ENCODE measurements at places on chromosomes 4 and X.

- DNase-seq = no peak
Measured at GRCh38 chr4:143399113-143399949, 62.7 kb downstream of the GAB1 start.

- DNase-seq = no peak
Measured at GRCh38 chr4:155249016-155249566, 40.7 kb downstream of the NPY2R start.

- no peak for DNase-seq
Measured at GRCh38 chr4:98673288-98673644, 14.9 kb upstream of the TSPAN5 start.

DNA sequence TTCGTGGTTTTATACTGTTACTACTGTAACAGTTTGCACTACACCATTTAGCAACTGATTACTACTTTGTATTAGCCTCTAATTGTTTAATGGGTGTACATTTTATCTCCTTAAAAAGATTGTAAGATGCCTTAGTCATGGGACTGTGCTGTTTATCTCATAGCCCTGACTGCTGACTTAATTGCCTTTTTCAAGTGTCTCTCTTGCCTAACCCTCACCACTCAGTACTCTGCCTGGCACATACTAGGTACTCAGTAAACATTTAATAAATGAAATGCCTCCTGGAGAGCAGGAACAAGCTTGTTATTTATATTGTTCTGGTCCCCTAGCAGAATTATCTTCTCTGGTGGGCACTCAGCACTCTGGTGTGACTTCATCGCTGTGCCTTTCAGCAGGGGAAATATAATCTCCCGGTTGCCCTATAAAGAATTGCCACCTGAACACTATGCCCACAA, 1.7 kb upstream of the STIM2 start:
- no peak for DNase-seq

DNA sequence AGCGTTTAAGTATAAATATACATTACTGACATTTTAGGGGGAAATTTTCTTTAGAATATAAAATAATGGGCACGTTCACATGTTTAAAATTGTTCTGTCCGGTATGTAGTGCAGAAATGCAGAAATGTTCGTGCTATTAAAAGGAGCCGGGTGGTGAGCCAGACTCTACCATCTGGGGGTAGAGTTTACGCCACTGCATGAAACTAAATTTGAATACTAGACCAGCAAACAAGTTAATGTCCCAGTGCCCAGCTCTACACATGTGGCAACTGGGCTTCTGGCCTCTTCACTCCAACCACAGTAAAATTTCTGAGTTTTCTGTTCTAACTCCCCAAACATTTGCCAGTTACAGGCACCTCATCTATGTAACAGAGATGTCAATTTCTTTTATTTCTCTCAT, 1453.3 kb upstream of the TENM3 start:
- DNase-seq = no peak

- no peak for DNase-seq
Measured at GRCh38 chr4:30854531-30854930, 134.4 kb downstream of the PCDH7 start.

DNA sequence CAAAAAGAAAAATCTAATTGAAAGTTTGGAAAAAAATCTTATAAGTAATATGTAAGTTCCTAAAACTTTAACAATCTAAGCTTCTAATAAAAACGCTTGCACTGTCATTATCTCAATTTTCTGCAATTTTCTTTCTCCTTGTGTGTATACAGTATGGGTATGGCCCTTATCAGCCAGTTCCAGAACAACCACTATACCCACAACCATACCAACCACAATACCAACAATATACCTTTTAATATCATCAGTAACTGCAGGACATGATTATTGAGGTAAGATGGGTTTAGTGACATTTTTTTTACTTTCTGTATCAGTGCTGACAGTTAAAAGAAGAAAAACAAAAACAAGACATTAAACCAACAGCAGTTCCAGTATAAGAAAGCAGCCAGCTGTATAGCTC, 4.9 kb downstream of the STATH start:
- DNase-seq = no peak

DNA sequence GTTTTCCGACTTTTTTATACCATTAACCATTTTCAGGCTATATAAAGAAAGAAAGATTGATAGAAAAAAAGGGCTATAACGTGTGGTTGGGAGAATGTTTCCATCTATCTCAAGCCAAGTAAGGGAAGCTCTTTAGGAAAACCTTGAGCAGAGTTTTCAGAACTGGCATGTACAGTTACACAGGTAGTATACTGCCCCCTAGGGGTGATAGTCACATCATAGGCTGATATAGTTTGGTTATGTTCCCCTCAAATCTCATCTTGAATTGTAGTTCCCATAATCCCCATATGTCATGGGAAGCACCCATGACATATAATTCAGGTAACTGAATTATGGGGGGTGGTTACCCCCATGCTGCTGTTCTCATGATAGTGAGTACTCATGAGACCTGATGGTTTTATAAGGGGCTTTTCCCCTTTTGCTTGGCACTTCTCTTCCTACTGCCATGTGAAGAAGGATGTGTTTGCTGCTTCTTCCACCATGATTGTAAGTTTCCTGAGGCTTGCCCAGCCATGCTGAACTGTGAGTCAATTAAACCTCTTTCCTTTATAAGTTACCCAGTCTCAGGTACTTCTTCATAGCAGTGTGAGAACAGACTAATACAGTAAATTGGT, 186.8 kb downstream of the TMA16 start:
- peak; percentile 30 for DNase-seq

- DNase-seq = no peak
Measured at GRCh38 chrX:134990801-134991481, at the start of gene SMIM10. Gene SMIM10 (plus strand): TSS chrX:134990991. CDS start chrX:134991096, 105 bp downstream.

GRCh38 chr4:168908851-168909273, 101.2 kb downstream of the CBR4 start:
- no peak for DNase-seq

DNA sequence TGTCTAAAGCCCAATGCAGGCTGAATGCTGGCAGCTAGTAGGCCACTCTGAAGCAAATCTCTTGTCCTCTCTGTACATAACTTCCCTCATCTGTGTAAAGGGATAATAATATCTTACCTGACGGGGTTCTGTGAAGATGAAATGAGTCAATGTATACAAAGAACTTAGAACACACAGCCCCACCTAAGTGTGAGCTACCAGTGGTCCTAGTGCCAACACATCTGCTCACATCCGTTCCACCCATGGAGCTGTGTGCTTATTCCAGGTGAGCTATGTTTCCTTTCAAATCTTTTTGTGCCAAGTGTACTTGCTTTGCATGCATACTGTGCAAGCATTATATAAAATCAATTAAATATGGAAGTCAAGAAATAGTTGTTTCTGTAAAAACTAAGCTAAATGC, 116.4 kb downstream of the TSPAN5 start:
- DNase-seq = no peak

GRCh38 chr4:150310159-150310895, 232.1 kb downstream of the DCLK2 start:
- no peak for DNase-seq

GRCh38 chr4:54959651-54960116, 165.7 kb downstream of the KDR start:
- no peak for DNase-seq

- DNase-seq = no peak
Measured at GRCh38 chrX:2501559-2502102, 855 bp upstream of the DHRSX start.

- peak; percentile 9 for DNase-seq
Measured at GRCh38 chrX:110992611-110993010, 103.4 kb upstream of the PAK3 start.

GRCh38 chr4:141851246-141851891, 215.0 kb downstream of the IL15 start:
- DNase-seq = no peak

DNA sequence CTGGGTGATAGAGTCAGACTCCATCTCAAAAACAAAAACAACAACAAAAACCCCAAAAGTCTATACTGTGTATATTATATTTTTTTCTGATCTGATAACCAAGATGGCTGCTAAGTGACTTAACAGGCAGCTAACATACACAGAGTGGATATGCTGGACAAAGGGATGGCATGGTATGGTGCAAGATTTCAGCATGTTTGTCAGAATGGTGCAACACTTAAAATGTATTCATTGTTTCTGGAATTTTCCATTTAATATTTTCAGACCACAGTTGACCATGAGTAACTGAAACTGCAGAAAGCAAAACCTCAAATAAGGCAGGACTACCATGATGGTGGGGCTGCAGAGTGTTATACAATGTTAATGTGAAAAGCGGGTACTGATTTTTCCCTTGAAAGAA, 6.1 kb upstream of the BOD1L1 start:
- DNase-seq = no peak

DNA sequence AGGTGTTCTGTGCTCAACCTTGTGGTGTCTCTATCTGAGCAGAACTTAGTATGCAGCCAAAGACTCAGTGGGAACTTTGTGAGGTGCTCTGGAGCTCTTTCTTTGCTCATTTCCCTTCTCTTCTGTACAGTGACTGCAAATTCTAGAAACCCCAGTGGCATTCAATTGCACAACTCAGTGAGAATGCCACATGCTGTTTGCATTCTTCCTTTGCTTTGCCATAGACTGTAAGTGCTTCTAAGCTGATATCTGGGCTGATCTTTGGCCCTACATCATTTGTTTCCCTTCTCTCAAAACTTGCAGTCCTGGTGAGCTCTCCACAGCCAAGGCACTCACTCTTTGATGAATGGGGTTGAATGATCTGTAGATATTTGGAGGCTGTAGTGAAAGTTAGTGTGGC, 7.0 kb downstream of the PNMA3 start:
- no peak for DNase-seq

GRCh38 chr4:155964016-155964891, 10.6 kb upstream of the CTSO start:
- DNase-seq = no peak

DNA sequence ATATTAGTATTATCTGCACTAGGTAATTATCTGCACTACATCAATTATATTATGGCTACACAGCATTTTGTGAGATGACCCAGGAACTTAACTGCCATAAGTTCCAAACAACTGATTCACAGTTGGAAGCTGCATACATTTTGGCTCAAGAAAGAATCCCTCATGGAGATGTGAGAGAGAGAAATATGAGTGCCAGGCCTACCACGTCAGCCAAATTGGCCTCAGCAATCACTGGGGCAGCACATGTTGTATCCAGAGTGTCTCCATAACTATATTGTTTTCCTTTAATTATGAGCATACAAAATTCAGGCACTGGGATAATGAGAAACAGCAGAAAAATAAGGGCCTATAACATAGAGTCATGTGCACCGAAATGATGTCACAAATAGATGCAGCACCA, 174.2 kb upstream of the DMD start:
- DNase-seq = no peak

DNA sequence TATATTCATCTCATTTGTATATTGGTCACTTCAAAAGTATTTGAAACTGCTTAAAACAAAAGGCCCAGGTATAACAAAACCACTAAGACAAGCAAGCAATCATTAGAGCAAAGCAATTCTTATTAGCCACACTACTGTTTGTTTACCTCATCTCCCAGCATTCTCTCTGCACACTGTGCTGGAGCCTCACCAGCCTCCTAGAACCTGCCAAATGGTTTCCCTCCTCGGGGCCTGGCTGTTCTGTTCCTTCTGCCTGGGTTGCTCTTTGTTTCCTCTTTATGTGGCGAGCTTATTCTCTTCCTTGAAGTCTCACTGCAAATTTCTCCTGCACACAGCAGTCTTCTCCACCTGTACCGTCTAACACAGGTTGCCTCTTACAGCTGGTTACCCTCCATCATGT, 67.5 kb upstream of the MND1 start:
- DNase-seq = no peak

DNA sequence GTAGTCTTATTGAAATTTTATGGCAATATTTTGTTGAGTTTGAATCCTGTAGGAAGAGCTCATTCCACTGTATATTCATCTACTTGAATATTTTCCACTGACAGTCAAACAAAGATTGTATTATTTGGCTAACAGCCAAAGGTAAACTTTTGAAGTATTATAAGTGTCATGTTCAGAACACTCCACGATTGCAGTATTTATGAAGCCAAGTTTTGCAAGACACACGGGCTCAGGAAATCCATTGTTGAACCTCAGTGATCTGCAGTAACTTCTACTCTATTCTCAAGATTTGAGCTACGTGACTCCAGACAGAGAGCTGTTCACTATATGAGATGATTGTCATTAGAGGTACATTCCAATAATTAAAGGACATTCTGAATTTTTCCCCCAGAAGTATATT, 302.7 kb upstream of the ADGRL3 start:
- no peak for DNase-seq

GRCh38 chr4:1685235-1686150, 1.4 kb upstream of the FAM53A start:
- DNase-seq = no peak

GRCh38 chrX:154030715-154031305, 11.1 kb upstream of the IRAK1 start:
- no peak for DNase-seq

DNA sequence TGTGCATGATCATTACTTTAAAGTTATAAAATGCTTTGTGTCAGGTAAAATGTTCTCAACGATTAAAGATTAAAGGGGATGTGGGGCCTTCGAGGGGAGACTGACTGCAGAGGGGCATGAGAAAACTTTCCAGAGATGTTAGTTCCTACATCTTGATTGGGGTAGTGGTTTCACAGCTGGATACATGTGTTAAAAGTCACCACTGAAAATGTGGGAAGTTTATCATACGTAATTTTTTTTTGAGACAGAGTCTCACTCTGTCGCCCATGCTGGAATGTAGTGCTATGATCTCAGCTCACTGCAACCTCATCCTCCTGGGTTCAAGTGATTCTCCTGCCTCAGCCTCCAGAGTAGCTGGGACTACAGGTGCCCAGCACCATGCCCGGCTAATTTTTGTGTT, 79.5 kb downstream of the RBM47 start:
- no peak for DNase-seq

DNA sequence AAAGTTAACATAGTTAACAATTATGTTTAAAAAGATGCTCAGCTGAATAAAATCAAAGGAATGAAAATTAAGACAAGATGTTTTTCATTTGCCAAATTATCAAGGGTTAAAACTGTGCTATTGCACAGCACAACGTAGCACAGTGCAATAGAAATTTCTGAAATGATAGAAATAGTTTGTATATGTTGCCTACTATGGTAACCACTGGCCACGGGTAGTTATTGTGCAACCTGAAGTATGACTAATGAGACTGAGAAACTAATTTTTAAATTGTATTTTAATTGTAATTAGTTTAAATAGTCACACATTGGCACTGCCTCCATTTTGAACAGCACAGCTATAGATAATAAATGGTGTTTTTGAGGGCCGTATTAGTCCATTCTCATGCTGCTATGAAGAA, 343.1 kb upstream of the FAM241A start:
- DNase-seq = no peak

DNA sequence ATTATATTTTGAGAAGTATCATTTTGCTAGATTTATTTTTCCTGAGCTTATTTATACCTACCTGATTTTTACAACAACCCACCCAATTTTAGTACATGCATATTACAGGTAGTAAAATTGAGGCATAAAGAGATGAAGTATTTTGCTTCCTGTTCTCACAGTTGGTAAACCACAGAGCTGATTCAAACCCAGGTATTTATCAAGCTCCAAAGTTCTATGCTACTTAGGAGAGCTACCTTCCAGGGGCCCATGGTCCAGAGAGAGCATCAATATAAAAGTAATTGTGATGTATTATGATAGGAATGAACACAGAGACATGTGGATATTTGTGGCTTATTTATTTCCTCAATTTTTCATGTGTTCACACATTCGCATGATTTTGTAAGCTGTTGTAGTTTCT, 20.2 kb upstream of the GBA3 start:
- DNase-seq = no peak
